Stimulated activated CD4-positive, alpha-beta T cell treated with anti-CD3 and anti-CD28 coated beads, Interleukin-12 subunit alpha, Interleukin-12 subunit beta, amount 100 ng/mL, for 4 hours (primary cell): ENCODE measurements at places on chromosomes 4 and X.

DNA sequence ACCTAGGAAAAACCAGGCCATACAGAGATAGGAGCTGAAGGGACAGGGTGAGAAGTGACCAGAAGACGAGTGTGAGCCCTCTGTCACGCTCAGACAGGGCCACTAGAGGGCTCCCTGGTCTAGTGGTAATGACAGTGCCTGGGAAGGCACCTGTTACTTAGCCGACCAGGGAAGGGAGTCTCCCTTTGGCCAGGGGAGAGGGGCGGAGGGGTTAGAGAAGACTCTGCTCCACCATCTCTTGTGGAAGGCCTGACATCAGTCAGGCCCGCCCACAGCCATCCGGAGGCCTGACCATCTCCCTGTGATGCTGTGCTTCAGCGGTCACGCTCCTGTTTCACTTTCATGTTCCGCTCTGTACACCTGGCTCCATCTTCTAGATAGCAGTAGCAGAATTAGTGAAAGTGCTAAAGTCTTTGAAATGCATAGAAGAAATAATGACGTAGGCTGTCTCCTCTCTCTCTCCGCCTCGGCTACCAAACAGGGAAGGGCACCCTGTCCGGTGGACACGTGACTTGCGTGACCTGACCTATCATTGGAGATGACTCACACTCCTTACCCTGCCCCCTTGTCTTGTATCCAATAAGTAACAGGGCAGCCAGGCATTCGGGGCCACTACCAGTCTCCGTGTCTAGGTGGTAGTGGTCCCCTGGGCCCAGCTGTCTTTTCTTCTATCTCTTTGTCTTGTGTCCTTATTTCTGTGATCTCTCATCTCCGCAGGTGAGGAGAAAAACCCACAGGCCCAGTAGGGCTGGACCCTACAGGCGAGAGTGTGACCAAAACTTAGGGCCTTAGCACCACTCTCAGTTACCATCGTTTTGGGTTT is 26.7 kb downstream of the HTT-AS start:
- DNase-seq = peak; percentile 52

GRCh38 chrX:133461231-133461630 is 45.9 kb upstream of the GPC4 start:
- DNase-seq = no peak

DNA sequence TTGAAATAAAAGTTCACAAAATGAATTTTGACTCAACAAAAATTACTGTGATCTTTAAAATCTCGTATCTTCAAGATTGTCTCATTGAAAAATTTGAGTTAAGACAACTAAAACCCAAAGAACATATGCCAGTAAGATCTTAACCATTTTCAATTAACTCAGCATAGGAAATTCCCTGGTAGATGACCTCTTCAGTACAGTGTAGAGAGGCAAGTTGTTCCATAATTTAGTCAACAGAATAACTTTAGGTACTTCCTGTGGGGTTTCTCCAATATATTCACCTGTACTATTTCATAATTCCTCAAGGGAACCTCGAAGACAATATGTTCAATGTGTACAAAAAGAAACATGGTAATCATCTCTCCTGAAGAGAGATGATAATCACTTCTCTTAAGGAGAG is 145.3 kb downstream of the COL25A1 start:
- DNase-seq = no peak

DNA sequence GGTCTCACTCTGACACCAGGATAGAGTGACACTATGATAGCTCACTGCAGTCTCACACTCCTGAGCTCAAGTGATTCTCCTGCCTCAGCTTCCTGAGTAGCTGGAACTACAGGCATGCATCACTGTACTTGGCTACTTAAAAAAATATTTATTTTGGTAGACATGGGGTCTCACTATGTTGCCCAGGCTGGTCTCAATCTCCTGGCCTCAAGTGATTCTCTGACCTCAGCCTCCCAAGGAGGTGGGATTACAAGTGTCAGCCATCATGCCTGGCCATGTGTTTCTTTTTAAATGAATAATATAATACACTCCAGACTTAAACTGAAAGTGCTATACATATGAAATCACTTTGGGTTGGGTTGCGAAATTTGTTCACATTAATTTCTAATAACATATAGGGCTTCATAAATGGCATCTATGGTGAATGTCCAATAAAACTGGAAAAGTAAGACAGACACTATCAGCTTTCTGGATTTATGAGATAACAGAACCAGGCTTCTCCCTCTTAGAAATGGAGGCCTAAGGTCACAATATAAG is 48.0 kb downstream of the SEC24D start:
- DNase-seq = no peak

DNA sequence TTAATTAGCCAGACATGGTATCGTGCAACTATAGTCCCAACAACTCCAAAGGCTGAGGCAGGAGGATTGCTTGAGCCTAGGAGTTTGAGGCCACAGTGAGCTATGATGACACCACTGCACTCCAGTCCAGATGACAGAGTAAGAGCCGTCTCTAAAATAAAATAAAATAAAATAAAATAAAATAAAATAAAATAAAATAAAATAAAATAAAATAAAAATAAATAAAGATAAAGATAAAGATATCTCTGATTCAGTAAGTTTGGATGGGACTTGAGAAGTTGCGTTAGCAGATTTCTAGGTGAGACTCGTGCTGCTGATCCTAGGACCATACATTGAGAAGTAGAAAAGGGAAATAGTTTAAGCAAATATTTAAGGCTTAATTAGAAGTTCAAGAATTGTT is 254.8 kb upstream of the FAM241A start:
- DNase-seq = no peak

- no peak for DNase-seq
These were observed 2.8 kb downstream of the EREG start for GRCh38 chr4:74367656-74368290.

GRCh38 chr4:40316782-40317635 is 18.1 kb upstream of the CHRNA9 start:
- peak; percentile 36 for DNase-seq

DNA sequence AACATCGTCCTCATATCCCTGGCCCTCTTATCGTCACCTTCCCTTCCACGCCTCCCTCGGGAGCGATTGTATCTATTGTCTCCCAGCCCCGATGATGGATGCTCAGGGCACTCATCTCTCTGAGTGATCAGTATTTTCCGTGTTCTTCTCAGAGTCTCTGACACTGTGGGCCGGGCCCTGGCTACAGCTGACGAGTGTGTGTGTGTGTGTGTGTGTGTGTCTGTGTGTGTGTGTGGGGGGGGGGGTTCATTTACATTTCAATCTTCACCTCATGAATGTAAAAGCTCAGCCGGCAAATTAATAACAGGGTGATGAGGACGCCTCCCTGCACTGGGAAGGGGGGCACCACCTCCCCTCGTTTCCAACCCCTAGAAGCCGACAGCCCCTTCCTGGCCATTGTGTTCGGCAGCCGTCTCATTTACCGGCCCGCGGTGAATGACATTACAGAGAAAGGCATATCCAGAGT is 159.5 kb downstream of the SHOX start:
- DNase-seq = no peak

GRCh38 chr4:139735381-139736273 is 70.0 kb downstream of the MGST2 start:
- DNase-seq = peak; percentile 12

DNA sequence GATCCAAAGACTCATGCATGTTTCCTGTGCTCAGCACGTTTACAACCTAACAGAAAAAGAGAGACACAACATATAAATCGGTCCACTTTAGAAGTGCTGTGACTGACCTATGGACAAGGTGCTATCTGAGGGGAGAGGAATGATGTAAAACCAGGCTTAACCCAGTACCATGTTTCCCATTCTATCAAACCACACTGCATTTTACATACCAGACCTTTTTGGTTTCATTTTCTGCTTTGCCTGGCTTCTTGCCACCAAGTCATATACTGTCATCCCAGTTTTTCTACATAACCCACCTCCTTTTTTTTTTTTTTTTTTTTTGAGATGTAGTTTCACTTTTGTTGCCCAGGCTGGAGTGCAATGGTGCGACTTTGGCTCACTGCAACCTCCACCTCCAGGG is 82.2 kb downstream of the KLF8 start:
- no peak for DNase-seq

- no peak for DNase-seq
These were observed 55.0 kb downstream of the SLC34A2 start for GRCh38 chr4:25710637-25711036.

- DNase-seq = no peak
These were observed 43.0 kb upstream of the GABRA2 start for GRCh38 chr4:46432923-46433322.

DNA sequence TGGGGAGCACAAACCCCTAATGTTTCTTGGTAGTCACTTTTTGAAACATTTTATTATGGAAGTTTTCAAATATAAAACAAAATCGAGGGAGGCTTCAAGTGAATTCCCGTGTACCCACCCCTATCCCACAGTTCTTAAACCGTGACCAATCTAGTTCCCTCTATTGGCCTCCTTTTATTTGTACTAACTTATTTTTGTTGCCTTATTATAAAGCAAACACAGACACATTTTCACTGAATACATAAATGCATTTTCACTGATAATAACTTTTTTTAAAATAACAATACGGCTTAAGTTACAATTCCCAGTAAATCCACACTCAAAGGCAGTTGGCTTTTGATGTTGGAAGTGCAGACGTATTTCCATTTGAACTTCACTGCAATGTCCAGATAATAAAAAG is 9.3 kb downstream of the HMX1 start:
- DNase-seq = no peak

DNA sequence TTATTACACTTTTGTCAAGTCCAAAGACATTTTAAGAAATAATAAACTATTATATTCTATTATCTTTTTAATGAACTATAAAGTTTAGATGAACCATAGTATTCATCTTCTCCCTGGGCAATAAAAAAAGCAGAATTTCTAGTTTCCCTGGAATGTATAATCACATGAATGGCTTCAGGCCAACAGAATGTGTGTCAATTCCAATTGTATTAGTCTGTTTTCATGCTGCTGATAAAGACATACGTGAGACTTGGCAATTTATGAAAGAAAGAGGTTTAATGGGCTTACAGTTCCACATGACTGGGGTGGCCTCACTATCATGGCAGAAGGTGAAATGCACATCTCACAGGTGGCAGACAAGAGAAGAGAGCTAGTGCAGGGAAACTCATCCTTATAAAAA is 70.7 kb upstream of the ANXA10 start:
- DNase-seq = no peak

DNA sequence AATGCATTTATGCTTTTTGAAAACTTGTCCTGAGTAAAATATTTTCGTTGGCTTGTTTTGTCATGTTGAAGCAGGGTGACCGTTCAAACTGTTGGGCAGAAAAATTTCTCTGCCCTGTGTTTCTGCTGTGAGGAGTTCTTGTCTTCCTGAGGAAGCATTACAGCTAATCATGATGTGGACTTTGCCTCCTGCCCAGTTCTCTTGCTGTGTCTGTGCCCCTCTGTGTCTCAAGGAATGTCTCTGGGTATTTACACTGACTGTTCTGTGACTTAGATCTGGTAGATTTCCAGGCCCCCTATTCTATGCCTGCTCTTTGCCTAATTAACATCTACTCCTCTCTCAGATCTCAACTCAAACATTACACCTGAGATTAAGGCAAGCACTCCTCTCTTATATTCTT is 30.4 kb upstream of the RPL34 start:
- no peak for DNase-seq

- DNase-seq = no peak
These were observed 29.7 kb downstream of the SYNPO2 start for GRCh38 chr4:118918388-118918787.

DNA sequence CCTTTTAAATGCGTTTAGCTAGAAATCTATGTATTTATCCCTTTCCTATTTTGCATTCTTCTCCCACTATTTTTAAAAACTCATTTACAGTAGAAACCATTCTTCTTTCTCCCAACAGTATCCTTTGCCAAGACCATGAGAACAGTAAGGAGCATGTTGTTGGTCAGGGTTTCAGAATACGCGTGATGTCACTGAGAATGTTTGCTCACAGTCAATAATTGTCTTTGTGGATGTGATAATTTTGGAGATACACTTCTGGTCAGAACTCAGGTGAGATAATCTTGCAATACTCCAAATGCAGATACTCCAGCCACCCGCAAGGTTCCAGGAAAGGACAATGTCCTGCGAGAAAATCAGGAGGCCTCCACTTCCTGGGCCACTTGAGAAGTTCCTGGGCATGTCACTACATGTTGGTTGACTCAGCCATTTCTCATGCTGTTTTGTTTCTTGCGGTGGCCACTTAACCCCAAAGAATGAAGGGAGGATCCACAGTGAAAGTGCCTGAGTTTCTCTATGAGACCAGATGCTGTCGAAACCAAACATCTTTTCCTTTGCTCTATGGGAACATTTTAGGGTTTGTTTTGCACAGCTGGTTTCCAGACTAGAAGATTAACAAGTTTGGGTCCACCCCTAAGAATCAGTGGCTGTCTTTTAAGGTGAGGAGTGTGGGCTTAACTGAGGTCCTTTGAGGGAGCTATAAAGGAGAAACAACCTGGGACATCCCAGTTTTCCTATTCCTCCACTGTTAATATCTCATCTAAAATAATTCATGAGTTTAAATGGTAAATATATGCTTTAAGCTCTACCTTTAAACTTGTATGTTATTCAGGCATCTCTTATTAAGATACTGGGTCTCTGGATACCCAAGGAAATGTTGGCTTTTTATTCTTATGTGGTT is 116.0 kb downstream of the SOWAHB start:
- DNase-seq = no peak

- no peak for DNase-seq
These were observed 103.9 kb downstream of the MMRN1 start for GRCh38 chr4:89998469-89999011.

GRCh38 chrX:42028109-42028508 is 104.8 kb upstream of the CASK start:
- DNase-seq = no peak

DNA sequence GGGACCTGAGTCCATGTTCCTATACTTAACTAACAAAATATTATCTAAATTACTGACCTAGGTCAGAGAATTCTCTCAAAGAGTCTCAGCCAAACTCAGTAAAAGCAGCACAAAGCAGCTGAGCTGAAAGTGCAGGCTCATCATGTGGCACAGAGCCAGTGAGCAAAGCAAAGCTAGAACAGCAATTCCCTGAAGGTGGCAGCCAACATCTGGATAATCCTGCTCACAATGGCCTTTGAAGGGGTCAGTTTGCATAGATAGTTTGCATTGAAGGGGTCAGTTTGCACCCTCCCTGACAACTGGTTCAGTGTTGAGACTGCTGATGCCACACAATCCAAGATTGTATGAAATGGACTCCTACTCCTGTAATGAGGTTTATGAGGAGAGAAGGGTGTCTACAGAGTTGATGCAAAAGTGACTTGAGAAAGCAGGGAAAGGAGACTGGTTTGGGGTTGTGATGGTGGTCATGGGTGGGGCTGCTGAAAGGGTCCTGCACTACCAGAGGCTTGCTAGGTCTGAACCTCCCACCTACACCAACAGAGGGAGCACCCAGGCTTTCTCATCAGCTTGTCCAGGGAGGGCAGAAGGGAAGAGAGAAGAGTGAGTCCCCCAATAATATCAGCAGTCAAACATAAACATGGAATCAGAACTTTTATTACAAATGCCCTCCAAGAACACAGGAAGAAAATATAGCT is 39.7 kb downstream of the TRIM61 start:
- no peak for DNase-seq

GRCh38 chrX:17390419-17390850 is 15.4 kb downstream of the NHS start:
- no peak for DNase-seq
